ENCODE measurements at places on chromosomes 5 and 9.

DNA sequence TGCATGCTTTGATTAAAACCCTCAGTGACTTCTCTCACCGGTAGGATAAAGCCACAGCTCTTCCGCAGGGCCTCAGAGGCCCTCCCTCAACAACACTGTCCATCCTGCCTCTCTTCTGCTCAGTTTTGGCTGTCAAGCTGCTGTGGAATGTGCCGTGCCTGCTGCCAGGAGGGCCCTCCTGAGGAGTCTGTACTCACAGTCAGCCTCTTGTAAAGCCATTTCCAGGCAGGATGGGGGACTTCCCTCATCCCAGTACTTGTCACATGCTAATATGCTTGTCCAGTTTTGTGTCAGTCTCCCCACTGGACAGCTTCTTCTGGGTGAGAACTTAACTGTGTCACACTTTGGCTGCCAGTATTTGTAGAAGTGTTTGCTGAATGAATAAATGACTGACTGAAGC, 13.9 kb upstream of the DDX41 start:
- H3K36me3 ChIP-seq, result peaks cover 17% of the 10 kb centered on the region
- H3K27ac ChIP-seq, result no peak overlapping the region
- no peak for DNase-seq
- no peak overlapping the region for H3K4me3 ChIP-seq
- H3K4me1 ChIP-seq, result no peaks in the 10 kb centered on the region
- no peaks in the 10 kb centered on the region for H3K27me3 ChIP-seq

DNA sequence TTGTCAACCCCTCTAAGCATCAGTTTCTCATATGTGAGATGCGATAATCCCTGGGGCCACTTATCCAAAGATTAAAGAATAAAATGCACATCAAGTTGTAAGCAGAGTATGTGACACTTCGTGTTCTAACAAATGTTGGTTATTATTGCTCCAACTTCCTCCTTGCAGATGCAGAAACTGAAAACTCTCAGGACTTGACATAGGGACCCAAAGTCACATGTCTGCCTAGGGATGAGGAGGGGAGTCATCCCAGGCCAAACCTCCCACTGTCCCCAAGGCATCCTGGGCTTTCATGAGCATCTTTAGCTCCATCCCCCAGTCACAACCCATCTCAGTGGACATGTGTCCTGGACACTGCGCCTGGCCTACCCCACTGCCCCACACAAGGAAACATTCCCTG, 27.5 kb upstream of the SYK start:
- no peaks in the 10 kb centered on the region for H3K36me3 ChIP-seq
- no peaks in the 10 kb centered on the region for H3K27me3 ChIP-seq
- DNase-seq, result no peak
- H3K4me1 ChIP-seq, result no peaks in the 10 kb centered on the region
- no peak overlapping the region for H3K4me3 ChIP-seq

- H3K27ac ChIP-seq, result no peak overlapping the region
- H3K27me3 ChIP-seq, result no peaks in the 10 kb centered on the region
- no peak overlapping the region for H3K4me3 ChIP-seq
- H3K4me1 ChIP-seq, result no peaks in the 10 kb centered on the region
- no peak for DNase-seq
Measured at GRCh38 chr5:17720071-17720470, 85.8 kb downstream of the TAF11L14 start.

- H3K36me3 ChIP-seq, result peaks cover 25% of the 10 kb centered on the region
- no peaks in the 10 kb centered on the region for H3K27me3 ChIP-seq
- no peaks in the 10 kb centered on the region for H3K4me1 ChIP-seq
- no peak overlapping the region for H3K27ac ChIP-seq
- no peak for DNase-seq
- no peak overlapping the region for H3K4me3 ChIP-seq
Measured at GRCh38 chr9:114643001-114643400, 14.6 kb downstream of the TEX53 start.

DNA sequence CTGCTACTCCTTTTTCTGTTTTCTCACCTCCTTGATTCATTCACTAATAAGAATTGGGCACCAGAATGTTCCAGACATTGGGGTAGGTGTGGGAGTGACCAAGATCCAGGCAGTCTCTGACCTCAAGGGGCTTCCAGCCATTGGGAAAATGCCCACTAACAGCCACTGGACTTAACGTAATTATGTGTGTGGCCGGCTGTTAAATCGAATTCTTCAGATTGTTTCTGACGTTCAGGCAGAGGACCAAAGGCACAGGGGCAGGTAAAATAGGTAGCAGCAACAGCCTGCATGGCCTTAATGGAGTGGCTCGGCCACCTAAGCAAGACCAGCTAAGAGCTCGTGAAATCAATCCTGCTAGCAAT, 48.4 kb upstream of the CKMT2 start:
- no peak overlapping the region for H3K4me3 ChIP-seq
- no peaks in the 10 kb centered on the region for H3K4me1 ChIP-seq
- H3K27me3 ChIP-seq, result peaks cover 2% of the 10 kb centered on the region

DNA sequence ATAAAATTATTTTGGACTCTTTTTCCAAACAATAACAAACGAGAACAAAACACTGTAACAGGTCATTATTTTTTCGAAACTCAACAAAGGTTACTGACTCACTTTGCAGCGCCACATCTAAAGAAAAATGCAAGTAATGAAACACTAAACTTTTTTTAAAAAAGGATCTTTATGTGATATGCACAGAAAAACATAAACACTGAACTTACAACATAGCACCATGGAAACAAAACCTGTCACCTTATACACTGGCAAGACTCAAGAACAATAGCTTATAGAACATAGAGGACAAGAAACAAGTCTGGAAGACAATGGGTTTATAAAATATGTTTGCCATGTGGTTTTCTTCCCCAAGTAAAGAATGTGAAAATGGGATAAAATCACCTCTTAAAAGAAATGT, 85.2 kb downstream of the AUH start:
- H3K4me1 ChIP-seq, result no peaks in the 10 kb centered on the region
- no peaks in the 10 kb centered on the region for H3K27me3 ChIP-seq
- H3K36me3 ChIP-seq, result peaks cover 3% of the 10 kb centered on the region
- DNase-seq, result no peak
- no peak overlapping the region for H3K4me3 ChIP-seq

GRCh38 chr9:123678038-123678877, 251.7 kb downstream of the DENND1A start:
- peaks cover 21% of the 10 kb centered on the region for H3K36me3 ChIP-seq
- H3K4me1 ChIP-seq, result peaks cover 18% of the 10 kb centered on the region
- H3K4me3 ChIP-seq, result no peak overlapping the region

DNA sequence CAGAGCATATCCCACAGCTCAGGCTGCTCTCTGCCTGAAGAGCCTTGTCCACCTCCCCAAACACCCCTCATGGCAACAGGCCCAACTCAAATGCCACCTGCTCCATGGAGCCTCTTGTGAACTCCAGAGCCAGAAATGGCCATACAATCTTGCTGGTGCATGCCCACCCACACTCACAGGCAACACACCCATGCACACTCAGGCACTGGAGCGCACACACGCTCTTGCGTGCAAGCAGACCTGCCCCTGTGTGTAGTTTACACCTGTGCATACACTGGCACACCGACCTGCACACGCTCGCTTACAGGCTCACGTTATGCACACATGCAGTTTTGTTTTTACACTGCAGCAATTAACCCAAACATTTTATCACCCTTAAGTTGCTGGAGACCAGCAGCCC, 40.0 kb downstream of the HRH2 start:
- peaks cover 1% of the 10 kb centered on the region for H3K36me3 ChIP-seq
- peaks cover 16% of the 10 kb centered on the region for H3K27me3 ChIP-seq
- no peak overlapping the region for H3K27ac ChIP-seq
- H3K4me1 ChIP-seq, result no peaks in the 10 kb centered on the region
- no peak for DNase-seq

DNA sequence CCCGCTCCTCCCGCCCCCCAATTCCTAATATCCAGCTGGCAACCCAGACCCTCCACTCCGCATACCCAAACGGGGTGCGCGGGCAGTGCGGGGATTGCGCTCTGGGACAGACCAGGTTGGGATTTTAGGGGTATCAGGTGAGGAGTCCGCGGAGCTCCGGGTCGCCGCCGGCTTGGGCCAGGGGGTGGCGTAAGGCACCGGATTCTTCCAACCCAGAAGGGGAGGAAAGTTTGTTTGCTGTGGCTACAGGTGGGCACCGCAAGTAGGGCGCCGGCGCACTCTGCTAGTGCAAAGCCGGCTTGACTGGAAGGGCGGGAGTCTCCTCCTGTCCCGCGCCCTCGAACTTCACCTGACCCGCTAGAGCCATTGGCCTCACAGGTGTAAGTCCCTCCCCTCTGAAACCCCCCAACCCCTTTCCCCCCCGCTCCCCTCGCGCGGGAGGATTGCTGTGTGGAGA, 709 bp downstream of the IQGAP2 start:
- H3K4me1 ChIP-seq, result peaks cover 4% of the 10 kb centered on the region
- peak overlapping the region; percentile 95 for H3K4me3 ChIP-seq
- H3K27me3 ChIP-seq, result peaks cover 7% of the 10 kb centered on the region
- no peaks in the 10 kb centered on the region for H3K36me3 ChIP-seq
- peak; percentile 66 for DNase-seq

GRCh38 chr9:116368680-116369079, 215.1 kb downstream of the PAPPA start:
- no peak for DNase-seq
- H3K36me3 ChIP-seq, result no peaks in the 10 kb centered on the region
- H3K4me1 ChIP-seq, result no peaks in the 10 kb centered on the region
- H3K27me3 ChIP-seq, result no peaks in the 10 kb centered on the region

DNA sequence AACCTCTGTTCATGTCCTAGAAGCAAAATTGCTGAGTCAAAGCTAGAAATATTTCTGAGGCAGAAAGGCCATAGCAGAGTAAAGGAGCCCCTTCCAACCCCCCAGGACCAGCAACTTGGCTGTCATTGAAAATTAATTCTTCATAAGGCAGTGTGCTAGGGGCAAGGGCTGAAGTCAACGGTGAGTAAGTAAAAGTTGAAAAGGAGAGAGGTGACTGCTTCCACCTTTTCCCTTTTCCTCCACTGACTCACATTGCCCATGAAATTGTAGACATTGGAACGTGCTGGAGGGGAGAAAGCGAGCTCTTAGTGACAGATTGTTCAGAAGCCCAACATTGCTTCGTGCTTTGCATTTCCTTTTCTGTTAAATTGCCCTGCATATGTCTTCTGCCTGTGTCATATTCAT, 19.1 kb downstream of the GLRA1 start:
- no peaks in the 10 kb centered on the region for H3K4me1 ChIP-seq
- peaks cover 26% of the 10 kb centered on the region for H3K27me3 ChIP-seq
- H3K36me3 ChIP-seq, result no peaks in the 10 kb centered on the region
- no peak overlapping the region for H3K27ac ChIP-seq

GRCh38 chr5:72179028-72179815, 71.9 kb downstream of the MAP1B start:
- H3K27me3 ChIP-seq, result peaks cover 43% of the 10 kb centered on the region
- DNase-seq, result no peak
- no peak overlapping the region for H3K27ac ChIP-seq
- peaks cover 15% of the 10 kb centered on the region for H3K4me1 ChIP-seq
- peaks cover 5% of the 10 kb centered on the region for H3K36me3 ChIP-seq

- no peak for DNase-seq
- no peaks in the 10 kb centered on the region for H3K27me3 ChIP-seq
- H3K27ac ChIP-seq, result no peak overlapping the region
- H3K4me1 ChIP-seq, result peaks cover 7% of the 10 kb centered on the region
- H3K36me3 ChIP-seq, result no peaks in the 10 kb centered on the region
Measured at GRCh38 chr5:7364226-7364875, 31.6 kb upstream of the ADCY2 start.

GRCh38 chr5:151523335-151523734, 67.8 kb downstream of the FAT2 start:
- no peak overlapping the region for H3K27ac ChIP-seq
- no peak for DNase-seq
- no peaks in the 10 kb centered on the region for H3K36me3 ChIP-seq
- H3K4me1 ChIP-seq, result no peaks in the 10 kb centered on the region
- H3K4me3 ChIP-seq, result no peak overlapping the region
- peaks cover 4% of the 10 kb centered on the region for H3K27me3 ChIP-seq

DNA sequence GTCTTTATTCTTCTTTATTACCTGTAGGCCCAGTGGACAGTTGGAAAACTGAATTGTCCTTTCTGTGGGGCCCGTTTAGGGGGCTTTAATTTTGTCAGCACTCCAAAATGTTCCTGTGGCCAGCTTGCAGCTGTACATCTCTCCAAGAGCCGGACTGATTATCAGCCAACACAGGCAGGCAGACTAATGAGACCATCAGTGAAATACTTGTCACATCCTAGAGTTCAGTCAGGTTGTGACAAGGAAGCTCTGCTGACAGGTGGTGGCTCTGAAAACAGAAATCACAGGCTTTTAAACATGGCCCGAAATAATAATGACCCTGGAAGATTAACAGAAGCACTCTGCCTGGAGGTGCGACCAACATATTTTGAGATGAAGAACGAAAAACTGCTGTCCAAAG, 47.9 kb downstream of the RNF180 start:
- H3K4me3 ChIP-seq, result no peak overlapping the region
- H3K4me1 ChIP-seq, result peaks cover 5% of the 10 kb centered on the region
- no peaks in the 10 kb centered on the region for H3K27me3 ChIP-seq
- no peak for DNase-seq

- H3K36me3 ChIP-seq, result no peaks in the 10 kb centered on the region
- peaks cover 4% of the 10 kb centered on the region for H3K27me3 ChIP-seq
- peaks cover 23% of the 10 kb centered on the region for H3K4me1 ChIP-seq
- peak overlapping the region; percentile 89 for H3K27ac ChIP-seq
Measured at GRCh38 chr9:111036429-111036789, 1.9 kb downstream of the LPAR1 start.

- H3K4me1 ChIP-seq, result no peaks in the 10 kb centered on the region
- H3K36me3 ChIP-seq, result peaks cover 4% of the 10 kb centered on the region
- peak; percentile 16 for DNase-seq
- H3K27ac ChIP-seq, result no peak overlapping the region
- no peak overlapping the region for H3K4me3 ChIP-seq
- H3K27me3 ChIP-seq, result no peaks in the 10 kb centered on the region
Measured at GRCh38 chr9:110152704-110153374, 55.1 kb downstream of the C9orf152 start.

- H3K4me3 ChIP-seq, result no peak overlapping the region
- DNase-seq, result no peak
Measured at GRCh38 chr5:73867345-73868335, 241.6 kb downstream of the ARHGEF28 start.

DNA sequence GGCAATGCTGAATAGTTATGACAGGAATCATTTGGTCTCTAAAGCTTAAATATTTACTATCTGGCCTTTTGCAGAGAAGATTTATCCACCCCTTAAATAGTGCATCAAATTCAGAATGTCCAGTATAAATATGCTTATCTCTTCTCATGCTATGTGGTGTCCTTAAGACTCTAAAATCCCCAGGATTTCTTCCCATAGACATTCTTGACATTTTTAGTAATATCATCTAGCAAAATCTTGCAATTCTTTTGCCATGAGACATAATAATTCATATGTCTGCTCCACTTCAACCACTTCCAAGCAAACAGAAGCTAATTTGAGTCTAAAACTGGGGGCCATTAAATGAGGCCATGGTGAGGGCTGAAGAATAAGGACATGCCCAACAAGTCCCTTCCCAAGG, 1923.4 kb upstream of the CDH9 start:
- H3K4me3 ChIP-seq, result no peak overlapping the region
- H3K27ac ChIP-seq, result no peak overlapping the region
- H3K27me3 ChIP-seq, result no peaks in the 10 kb centered on the region
- H3K36me3 ChIP-seq, result no peaks in the 10 kb centered on the region
- no peaks in the 10 kb centered on the region for H3K4me1 ChIP-seq

GRCh38 chr9:73231203-73231602, 79.5 kb downstream of the ANXA1 start:
- no peaks in the 10 kb centered on the region for H3K27me3 ChIP-seq
- no peak for DNase-seq
- no peak overlapping the region for H3K4me3 ChIP-seq
- no peak overlapping the region for H3K27ac ChIP-seq
